SK-N-DZ (cell line): ENCODE measurements at places on chromosomes 12 and 14.

DNA sequence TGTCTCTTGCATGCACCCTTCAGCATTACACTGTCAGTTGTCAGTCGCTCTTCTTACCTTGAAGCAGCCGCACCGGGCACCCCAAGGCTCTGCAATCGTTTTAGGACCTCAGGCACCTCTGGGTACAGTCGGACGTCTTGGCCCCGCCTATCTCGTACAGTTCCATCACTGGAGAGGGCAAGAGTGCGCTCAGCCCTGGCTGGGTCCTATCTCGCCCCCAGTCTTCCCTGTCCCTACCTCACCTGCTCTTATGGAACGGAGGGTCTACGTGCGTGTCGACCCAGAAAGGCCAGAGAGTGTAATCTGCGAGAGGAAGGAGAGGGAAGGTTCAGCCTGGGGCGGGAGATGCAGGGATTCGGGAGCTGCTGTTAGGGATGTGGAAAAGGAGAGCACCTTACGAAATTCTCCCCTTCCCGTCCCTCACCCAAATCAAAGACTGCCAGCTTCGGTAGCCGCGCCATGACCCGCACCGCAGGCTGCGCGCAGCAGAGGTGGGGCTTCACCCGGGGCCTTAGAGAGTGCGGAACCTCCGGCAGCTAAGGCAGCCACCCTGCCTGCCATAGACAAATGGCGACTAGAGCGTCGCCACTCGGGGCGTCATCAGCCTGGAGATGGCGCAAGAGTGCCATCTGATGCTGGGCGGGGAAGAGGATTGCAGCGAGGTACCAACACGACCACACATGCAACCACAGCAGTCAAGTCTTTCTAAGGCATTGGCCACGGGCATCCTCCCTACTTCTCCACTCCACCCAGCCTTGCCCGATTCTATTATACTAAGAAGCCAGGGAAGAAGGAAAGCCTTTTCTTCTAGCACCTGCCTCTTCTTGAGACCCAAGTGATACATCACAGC, at the start of gene MDP1:
TSS of gene MDP1 (minus strand) at position 572 of the 850 bp plus-strand sequence. CDS start at position 461, 111 bp downstream.
- DNase-seq: peak; percentile 89

- DNase-seq: no peak
Observed at GRCh38 chr12:52361553-52361952, 5.7 kb downstream of the KRT85 start.

GRCh38 chr12:65584016-65584415, 240.3 kb upstream of the HMGA2 start:
- DNase-seq: no peak

DNA sequence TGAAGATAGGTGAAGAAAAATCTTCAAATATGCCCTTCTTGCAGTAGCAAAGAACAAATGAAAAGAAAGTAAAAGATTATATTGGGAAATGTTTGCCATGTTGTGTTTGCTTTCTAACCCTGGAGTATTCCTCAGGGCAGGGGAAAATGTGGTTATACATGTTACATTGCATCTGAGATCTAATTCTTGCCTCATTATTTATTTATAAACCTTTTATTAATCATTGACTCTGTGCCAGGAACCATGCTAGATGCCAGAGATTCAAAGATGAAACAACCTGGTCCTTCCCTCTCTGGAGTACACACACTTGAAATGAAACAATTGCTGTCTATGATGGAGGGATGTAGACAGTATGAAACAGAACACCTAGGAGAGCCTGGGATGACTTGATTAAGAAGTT, 128.1 kb upstream of the HMGA2 start:
- DNase-seq: no peak

GRCh38 chr12:103679421-103680170, 92.5 kb downstream of the STAB2 start:
- DNase-seq: no peak

GRCh38 chr12:103140286-103140685, 182.8 kb downstream of the ASCL1 start:
- DNase-seq: peak; percentile 89

DNA sequence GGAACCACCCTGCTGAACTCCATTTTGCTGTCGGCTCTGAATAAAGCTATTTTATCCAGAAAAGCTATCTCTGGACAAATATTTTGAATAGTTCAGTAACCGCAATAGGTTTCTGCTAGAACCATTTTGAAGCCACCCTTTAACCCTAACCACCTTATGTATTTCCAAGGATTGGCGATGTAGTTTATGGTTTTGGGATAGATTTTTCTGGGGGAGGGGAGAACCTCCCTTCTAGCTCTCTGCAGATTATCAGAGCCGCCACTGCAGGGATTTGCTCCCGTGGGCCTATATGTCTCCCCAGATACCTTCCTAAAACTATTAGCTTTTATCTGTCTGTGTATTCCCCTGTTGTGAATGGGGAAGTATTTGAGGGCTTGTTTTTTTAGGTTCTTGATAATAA, 1.8 kb upstream of the TUBA1B start:
- no peak for DNase-seq

DNA sequence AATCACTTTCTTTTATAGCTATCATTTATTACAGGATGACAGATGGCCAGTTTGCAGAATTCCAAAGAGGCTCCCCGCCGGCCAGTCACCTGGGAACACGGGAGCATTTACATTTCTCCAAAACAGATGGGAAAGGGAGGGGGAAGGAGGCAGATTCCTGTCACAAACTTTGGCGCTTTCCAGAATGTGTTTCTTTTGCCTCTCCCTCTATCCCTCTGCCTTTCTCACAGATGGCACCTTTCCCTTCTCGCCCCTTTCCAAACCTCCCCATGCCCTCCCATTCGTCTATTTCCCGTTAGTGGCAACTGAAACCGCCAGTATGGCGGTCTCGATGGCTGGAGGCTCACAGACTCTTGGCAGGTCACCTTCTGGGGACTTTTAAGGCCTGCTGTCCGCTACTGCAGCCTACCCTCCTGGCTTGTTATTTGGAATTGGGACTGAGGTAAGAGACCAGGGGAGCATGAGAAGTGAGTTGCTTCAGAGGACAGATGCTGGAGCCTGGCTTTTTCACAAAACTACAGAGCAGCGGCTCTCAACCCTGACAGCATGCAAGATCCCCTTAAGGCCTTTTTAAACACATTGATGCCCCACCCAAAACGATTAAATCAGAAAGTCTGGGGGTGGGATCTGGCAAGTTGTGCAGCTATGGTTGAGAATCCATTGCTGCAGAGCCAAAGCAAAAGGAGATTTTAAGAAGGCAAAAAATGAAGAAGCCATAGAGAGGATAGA, 161.5 kb upstream of the VASH1 start:
- no peak for DNase-seq

- DNase-seq: no peak
Observed at GRCh38 chr12:131047789-131048610, 94.3 kb downstream of the ADGRD1 start.

- no peak for DNase-seq
Observed at GRCh38 chr12:89160716-89161123, 191.6 kb downstream of the DUSP6 start.

GRCh38 chr14:70886421-70887206, 20.6 kb upstream of the PCNX1 start:
- DNase-seq: peak; percentile 31

- peak; percentile 28 for DNase-seq
Observed at GRCh38 chr14:72420749-72421474, 473.0 kb downstream of the DPF3 start.

GRCh38 chr12:77229640-77230442, 164.5 kb upstream of the E2F7 start:
- DNase-seq: no peak

DNA sequence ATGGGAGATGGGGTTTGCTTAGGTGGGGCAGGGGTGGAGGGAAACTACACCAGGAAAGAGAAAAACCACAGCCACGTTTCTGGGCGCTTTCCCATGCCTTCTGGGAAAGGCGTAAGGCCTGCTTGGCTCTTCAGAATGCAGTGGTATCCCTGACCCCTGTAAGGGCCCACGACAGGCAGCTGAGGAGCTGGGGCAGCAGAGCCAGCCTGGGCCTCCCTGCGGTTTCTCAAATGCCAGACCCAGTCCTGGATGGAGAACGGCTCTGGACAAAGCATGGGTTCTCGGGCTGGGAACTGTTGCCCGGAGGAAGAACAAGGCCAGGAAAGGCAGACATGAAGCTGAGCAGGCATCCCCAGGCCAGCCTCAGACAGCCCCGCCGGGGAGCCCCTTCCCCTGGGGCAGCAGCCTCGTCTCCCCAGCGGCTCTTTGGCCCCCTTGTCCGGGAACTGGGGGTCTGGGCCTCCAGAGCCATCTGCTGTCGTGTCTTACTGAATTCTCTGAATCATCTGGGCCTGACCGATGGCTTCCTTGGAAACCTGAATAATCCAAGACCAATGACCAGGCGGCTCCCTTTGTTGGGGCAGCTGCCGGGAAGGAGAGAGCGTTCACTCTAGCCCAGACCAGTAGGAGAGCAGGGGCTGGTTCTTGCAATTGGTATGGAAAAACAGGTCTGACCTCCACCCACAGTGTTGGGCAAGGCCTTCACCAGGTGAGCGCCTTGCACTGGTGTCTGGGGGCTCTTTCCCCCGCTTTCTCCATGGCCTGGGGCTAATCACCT, 64.0 kb upstream of the RIN3 start:
- DNase-seq: no peak

GRCh38 chr12:89383235-89384049, 31.1 kb upstream of the DUSP6 start:
- no peak for DNase-seq

DNA sequence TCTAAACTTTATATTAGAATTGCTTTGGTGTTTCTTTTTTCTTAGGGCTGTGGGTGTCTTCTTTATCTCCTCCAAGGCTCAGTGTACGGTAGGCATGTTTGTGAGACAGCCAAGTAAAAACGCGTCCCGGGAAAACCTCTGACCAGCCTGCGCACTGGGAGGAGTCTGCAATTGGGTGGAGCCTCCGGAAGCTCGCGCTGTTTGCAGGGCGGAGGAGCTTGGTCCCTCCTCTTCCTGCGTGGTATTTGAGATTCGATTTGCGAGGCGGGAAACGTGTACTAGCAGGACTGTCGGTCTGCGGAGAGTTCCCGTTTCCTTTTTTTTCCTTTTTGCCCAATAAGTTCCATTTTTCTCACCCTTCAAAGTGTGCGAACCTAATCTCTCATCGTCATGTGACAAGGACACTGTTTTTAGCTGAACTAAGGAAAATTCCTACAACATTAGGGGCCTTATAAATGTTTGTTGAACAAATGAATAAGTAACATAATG, 182.1 kb upstream of the OTX2 start:
- DNase-seq: no peak

DNA sequence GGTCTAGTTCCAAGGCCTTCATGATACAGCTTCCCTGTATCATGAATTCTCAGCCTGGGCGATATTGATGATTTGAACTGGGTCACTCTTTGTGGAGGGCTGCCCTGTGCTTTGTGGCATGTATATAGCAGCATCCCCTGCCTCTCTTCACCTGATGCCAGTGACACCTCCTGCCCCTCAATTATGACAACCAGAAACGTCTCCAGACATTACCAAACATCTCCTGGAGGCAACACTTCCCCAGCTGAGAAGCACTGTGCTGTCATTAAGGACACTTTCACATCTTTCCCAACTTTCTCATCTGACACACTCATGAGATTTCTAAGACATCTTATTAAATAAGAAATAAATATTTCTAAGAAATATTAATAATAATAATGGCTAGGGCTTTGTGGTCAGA, 315.3 kb downstream of the BCL11B start:
- no peak for DNase-seq

DNA sequence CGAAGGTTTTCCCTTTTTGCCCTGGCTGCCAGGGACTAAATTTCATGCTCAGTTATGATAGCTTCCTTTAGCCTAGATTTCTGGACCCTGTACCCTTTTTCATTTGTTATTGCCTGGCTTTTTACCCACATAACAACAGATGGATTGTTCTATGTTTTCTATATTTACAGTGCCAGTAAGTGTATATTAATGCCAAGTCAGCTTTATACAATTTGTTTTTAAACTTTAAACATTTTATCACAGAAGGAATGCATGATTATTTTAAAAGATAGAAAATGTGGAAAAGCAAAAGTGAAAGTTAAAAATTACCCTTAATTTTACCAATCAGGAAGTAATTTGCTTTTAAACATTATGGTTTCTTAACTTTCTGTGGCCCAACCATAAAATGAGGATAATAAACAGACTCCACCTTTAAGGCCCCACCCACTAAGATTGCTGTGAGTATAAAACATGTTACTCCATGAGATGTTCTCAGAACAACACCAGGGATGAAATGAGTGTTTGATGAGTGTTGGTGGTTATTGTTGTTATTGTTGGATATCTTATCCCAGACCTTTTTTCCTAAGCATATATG, 496.8 kb downstream of the EGLN3 start:
- DNase-seq: no peak

GRCh38 chr12:6606331-6607131, 648 bp downstream of the CHD4 start:
- no peak for DNase-seq

GRCh38 chr14:58299401-58300330, 1.3 kb downstream of the ARID4A start:
- peak; percentile 5 for DNase-seq

- DNase-seq: no peak
Observed at GRCh38 chr12:72111706-72112105, 160.5 kb upstream of the TRHDE start.

DNA sequence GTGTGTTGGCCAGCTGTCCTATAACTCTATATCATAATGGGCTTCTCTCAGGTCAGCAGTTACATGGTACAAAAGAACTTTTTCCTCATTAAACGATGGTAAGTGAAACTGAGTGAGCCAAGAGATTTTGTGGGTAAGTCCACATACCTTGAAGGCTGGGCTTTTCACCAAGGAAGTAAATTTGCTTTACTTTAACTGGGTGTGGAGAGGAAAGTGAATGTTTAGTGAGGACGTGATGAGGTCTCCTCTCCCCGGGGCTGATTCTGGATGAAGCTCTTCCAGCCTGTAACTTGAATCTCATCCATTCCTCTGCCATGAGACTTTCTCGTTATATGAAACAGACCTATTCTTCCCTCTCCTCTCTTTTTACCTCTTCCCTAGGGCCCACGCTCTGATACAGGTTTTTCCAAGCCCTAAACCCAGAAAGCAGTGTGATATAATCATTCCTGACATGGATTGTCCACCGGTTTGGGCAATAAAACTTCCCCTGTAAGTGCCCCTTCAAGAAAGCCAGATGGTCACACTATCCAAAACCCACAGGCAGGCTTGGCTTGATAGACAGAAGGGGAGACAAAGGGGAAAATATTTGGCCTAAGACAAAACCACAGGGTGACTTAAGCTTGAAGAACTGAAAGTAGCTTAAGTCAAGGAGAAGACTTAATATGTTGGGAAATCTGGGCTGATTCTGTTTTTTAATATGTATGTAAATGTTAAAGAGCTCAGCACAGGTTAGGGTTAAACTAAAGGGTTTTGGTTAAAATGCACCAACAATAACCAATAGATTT, 50.3 kb downstream of the CIT start:
- no peak for DNase-seq
